ENCODE measurements at places on chromosomes 7 and 10.

- DNase-seq, result peak; percentile 38
Observed at GRCh38 chr10:6445671-6446316, 134.3 kb downstream of the PRKCQ start.

DNA sequence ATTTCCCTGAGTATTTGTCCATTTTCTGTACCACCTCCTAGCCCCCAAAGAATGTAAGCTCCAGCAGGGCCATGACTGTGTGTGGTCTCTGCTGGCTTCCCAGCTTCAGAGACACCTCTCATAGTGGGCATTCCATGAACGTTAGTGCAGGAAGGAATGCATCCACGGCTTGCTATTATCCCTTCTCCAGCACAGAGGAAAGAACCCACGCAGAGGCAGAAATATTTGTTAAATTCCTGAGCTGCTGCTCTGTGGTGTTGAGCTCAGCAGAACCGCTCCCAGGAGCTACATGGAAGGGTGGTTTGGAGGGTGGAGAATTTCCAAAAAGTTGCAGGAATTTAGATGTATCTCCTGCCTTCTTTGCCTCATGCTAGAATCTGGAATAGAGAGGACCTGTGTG, 275.2 kb downstream of the POU6F2 start:
- no peak for DNase-seq

DNA sequence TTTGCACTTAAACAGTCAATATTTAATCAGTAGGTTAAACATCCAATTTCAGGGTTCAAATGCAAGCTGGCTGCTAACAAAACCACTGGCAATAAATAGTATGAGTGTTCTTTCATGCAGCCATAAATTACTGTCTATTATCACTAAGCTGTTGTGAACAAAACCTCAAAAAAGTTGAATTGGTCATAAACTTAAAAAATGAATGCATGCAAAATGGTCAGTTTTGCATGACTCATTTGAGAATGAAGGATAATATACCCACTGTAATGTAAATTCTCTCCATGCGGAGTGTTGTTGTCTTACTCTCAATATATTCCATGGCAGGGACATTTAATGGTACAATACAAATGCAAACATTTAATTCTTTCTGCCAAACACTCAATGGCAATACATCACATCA, 226.4 kb downstream of the MAGI2 start:
- no peak for DNase-seq

DNA sequence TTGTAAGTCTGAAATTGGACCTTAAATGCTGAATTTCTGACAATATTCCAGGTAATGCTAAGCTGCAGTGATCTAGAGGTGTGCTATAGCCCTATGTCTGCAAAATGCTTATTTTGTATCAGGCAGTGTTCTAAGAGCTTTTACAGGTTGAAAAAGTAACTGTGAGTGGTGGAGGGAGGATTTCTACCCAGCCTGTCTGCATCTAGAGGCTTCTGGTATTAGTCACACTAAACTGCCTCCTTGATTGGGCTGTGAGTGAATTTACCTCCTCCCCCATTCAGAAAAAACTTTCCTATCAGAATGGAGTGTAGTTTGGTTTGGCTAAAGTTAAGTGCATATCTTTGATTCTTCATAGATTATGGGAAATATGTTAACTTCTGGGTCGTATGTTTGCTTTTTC, 56.8 kb downstream of the BBS9 start:
- no peak for DNase-seq

GRCh38 chr7:111600091-111600490, 37.8 kb upstream of the IMMP2L start:
- no peak for DNase-seq

- no peak for DNase-seq
Observed at GRCh38 chr7:106231856-106232490, 52.8 kb downstream of the NAMPT start.

GRCh38 chr7:151810441-151811232, 66.3 kb downstream of the PRKAG2 start:
- peak; percentile 75 for DNase-seq

GRCh38 chr10:73094986-73095480, 1.6 kb downstream of the P4HA1 start:
- no peak for DNase-seq

DNA sequence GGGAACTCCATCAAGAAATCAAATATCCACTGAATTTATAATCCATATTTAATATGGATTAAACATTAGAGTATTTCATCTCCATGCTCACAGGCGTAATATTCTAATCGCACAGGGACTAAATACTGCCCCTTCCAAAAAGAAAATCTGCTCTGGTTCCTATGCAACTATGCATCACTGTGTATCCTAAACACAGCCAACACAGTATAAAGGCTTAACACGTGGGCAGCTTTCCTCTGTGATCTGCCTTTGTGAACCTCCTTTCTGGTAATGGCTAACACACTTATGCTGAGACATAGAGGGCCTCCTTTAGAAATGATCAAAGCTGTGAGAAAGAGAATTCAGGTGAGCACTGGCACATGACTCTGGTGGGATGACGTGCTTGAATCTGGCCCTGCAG, 110.2 kb downstream of the RAB11FIP2 start:
- DNase-seq, result no peak

DNA sequence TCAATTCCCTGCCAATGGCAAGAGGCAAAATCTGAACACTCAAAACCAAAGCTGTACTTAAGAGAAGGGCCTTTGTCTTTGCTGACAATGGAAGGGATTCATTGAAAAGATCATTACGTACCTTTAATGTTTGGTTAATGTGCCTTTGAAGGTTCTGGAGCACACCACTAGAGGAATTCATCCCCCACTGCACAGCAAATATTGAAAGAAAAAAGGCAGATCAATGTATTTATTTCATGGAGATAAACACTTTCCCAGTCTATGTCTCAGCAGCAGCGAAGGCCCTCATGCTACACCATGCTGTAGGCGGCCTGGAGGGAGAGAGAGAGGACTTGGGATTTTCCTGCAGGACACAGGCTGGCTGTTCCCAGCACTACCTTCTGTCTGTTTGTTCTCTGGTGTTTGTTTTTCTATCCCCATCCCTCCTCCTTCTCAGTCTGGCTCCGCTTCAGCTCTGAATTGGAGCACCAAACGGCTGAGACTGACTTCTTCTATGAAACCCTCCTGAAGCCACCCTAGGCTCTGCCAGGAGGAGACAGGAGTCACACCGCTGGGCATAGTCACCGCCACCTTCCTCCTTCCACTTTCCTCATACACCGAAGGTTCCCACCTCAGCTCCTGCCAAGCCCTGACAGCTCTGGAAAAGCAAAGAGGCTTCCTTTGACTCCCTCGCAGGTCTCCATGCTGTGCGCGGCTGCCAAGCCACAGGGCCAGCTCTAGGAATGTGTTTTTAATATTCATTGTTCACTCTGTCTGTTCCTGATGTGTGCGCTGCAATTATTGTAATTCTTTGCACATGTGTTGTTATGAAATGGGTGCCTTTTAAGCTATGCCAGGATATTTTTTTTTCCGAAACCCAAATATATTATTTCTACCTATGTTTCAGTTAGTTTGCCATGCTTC, 301.5 kb downstream of the FZD1 start:
- DNase-seq, result peak; percentile 44

- no peak for DNase-seq
Observed at GRCh38 chr7:29841926-29842701, 35.8 kb downstream of the WIPF3 start.

GRCh38 chr10:26787362-26787761, 73.4 kb downstream of the ABI1 start:
- DNase-seq, result no peak

GRCh38 chr10:47344996-47345870, 2.9 kb upstream of the RBP3 start:
- no peak for DNase-seq

- DNase-seq, result no peak
Observed at GRCh38 chr7:112036071-112036470, 170.1 kb downstream of the DOCK4 start.

GRCh38 chr10:133006806-133007205, 64.4 kb upstream of the CFAP46 start:
- DNase-seq, result no peak

DNA sequence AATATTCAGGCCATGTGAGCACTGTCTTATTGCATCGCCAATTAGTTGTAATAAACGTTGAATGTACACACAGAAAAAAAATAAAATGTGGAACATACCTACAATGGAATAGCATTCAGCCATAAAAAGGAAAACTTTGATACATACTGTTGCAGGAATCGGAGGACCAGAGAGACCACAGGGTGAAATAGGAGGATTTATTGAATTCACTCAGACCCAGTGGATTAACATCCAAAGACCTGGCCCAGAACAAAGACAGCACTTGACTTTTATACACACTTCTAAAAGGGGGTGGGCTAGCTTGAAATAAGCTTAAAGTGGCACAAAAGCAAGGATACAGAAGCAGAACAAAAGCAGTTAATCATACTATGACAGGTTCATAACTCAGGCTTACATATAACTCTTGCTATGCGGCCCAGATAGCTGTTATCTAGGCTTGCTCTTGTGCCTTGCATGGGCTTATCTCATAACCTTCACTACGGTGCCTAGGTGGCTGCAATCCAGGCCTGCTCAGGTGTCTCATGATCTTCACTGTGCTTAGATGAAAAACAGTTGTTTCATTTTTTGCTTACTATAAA, 292.2 kb upstream of the TAC1 start:
- DNase-seq, result no peak

GRCh38 chr7:134419085-134419484, 39.8 kb downstream of the AKR1B1 start:
- no peak for DNase-seq

DNA sequence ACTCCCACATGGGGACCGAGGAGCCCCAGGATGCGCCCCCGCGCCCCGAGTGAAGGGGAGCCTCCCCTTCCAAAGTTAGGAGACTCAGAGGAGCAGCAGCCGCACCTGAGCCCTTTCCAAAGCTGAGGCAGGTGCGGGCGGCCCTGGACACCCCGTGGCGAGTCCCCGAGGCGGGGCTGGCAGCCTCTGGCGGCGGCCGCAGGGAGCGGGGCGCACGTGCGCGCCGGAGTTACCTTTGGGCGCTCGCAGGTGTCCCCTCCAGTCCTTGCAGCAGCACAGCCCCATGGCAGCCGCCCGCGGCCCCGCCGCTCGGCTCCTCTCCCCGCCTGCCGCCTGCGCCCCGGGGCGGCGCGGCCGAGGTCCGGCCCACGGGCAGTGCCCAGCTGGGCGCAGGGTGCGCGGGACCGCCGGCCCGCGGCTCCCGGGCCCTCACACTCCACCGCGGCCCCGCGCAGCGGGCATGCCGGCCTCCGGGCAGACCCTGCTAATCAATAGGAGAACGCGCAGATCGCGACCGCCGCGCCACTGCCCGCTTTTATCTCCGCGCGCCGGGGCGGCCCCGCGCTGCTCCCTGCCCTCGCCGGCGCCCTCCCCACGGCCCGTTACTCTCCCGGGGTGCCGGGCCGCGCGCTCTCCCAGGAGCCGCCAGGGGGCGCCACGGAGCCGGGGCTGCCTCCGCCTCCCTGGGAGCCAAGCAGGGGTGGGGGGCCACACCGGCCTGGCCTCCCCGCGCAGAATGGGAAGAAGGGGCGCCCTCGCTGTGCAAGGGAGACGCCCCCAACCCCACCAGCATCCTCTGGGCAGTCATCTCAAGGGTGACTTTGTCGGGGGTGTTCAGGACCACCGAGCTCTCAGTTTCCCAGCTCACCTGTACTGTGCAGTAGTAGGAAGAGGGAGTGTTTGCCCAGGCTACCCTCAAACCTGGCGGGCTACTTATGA, 80.8 kb downstream of the ARHGAP22 start:
- DNase-seq, result peak; percentile 95

DNA sequence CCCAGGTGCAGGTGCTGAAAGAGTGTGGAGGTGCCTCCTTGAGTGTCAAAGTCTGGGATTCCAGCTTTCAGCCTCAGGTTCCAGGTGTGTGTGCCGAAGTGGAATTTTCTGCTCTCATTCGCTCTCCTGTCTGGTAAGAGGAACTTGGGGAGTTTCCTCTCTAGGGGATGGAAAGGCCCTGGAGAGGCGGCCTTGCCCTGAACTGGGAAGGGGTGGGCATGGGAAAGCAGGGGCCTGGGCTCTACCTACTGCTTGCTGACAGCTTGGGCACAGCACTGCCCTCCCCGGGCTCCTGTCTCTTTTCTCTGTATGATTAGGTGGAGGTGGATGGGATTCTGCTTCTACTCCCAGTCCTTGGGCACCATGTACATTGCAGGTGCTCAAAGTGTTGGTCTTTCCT, 192.8 kb downstream of the ZNF716 start:
- no peak for DNase-seq

- DNase-seq, result no peak
Observed at GRCh38 chr7:5523052-5523711, 99.5 kb upstream of the TNRC18 start.

GRCh38 chr10:121614613-121615434, 16.6 kb upstream of the FGFR2 start:
- DNase-seq, result no peak

- no peak for DNase-seq
Observed at GRCh38 chr7:106354822-106355221, 70.0 kb upstream of the NAMPT start.

DNA sequence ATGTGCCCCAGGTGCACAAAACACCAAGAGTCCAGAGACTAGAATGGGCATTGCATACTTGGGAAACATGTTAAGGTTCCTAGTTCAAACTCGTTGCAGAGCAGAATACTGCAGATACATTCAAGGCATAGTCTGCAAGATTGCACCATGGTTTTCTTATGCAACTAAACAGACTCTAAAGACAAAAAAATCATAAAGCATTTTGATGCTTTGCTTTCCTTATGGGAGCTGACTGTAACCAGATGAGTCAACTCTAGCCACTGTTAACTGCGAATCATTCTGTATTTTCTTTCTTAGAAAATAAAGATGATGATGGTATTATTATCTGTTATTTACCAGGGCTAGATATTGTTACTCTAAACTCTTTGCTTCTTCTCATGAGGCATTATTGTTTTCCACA, 19.7 kb downstream of the TRUB1 start:
- no peak for DNase-seq

All from SK-N-SH (cell line).